ENCODE measurements at places on chromosomes 5 and 9.

DNA sequence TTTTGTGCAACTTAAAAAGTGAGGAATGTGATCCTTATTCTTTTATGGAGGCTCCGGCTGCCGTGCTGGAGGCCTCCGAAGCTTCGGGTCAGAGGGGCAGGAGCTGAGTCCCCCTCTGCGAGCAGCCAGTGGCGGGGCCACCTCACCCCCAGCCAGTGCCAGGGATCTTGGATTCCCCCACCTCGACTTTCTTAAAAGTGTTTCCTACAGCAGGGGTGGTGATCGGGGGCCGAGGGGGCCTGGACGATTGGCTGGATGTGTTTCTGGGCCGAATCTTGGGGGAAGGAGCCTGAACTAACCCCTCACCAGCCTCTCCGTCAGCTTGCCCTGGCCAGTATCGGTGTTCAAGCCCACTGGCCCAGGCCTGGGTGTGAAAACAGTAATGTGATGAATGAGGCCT is 92.2 kb upstream of the LMX1B start:
- DNase-seq: no peak

GRCh38 chr5:27594141-27594540 is 555.8 kb upstream of the CDH9 start:
- DNase-seq: no peak

- DNase-seq: no peak
Measured at GRCh38 chr9:27474305-27474704, 49.8 kb upstream of the IFNK start.

- DNase-seq: no peak
Measured at GRCh38 chr9:12503606-12504122, 189.5 kb upstream of the TYRP1 start.

DNA sequence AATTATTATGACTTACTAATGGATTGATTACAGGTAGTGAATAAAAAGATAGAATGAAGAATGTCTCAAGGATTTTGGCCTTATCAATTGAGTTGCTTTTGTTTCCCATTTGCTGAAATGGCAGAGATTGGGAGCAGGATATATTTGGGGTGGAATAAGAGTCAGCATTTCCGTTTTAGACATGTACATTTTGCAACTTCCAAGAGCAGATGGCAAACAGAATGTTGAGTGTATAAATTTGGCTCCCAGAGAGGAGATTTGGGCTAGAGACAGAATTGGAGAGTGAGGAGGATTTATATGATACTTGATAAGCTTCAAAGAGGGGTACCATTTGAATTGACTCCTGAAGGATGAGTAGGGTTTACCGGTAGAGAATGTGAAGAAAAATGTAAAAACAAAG is 437.9 kb upstream of the PAPPA start:
- no peak for DNase-seq

Data from stimulated activated CD8-positive, alpha-beta memory T cell treated with anti-CD3 and anti-CD28 coated beads, Interleukin-4, amount 100 ng/mL, for 1 hour (primary cell).